Activated effector memory CD4-positive, alpha-beta T cell treated with Interleukin-2 at 50 U/mL for 16 hours (primary cell): ENCODE measurements at places on chromosomes 6 and 20.

GRCh38 chr6:33672808-33673207 is 38.7 kb downstream of the UQCC2 start:
- DNase-seq: no peak

- no peak for DNase-seq
These were observed 63.1 kb downstream of the SLX4IP start for GRCh38 chr20:10498200-10498599.

DNA sequence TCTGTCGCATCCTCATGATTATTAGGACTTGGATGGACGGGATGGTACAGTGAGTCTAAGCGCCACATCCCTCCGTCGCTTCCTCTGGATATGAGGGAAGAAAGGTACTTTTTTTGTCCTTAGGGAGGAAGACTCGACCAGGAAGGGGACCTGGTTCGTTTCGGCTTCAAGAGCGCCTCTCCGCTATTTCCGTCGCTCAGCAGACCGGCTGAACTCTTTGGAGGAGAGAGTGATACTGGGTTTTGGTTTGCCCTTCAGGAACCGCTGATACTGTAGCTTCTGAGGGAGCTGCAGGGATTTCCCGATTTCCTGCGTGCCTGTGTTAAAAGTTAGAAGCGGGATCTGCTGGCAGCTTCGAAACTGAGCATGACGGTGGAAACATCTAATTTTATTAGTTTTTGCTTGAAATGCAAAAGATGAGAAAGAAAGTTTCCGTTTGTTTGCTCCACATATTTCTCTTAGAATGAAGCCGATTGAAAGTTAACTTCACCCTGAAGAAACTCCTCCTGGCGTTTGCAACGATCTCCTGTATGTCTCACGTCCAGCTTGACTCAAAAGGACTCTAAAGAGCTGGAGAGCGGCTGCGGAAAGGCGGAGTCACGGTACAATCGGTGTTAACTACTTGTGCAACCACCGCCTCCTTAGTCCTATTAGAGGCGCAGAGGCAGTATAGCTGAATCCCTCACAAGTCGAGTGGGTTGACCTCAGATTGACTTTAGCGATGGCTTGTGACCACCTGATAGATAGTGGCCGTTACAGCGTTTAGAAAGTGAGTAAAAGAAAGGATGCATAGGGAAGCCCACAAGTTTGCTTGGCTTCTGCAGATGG is 129.4 kb downstream of the TRIM27 start:
- no peak for DNase-seq

GRCh38 chr6:134065706-134066105 is 13.3 kb upstream of the SLC2A12 start:
- DNase-seq: no peak

DNA sequence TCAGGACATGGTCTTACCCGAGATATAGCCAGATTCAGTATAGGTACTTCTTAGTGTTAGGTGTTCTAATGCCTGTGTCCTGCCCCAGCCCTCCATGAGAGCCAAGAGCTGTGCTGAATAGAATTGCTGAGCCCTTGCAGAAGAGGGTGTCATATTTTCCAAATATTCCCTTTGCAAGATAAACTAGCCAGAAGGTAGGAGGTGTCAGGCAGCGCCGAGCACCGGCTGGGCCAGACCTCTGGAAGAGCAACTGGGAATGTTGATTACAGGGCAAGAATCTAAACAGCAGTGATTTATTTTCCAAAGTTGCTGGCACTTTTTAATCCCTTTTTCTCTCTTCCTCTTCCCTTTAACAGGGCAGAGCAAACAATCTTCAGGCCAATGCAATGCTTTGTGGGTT is 37.1 kb upstream of the EZR start:
- DNase-seq: no peak

DNA sequence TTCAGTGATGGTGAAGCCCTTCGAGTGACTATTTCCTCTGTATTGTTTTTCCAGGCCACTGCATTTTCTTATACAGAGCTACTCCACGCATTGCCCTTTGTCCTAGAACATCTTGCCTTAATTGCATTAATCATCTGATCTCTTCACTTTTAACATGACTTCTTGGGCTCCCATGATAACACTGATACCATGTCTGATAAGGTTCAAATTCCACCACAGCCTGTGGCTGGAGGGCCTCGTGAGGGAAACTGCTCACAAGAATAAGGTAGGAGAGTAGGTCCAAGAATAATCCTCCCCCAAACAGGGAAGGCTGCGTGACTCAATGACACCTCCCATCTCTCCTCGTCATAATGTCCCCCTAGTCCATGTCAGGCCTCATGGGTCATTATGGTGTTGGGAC is 165.5 kb upstream of the ECI2 start:
- DNase-seq: no peak

GRCh38 chr6:99530627-99531026 is 15.4 kb upstream of the USP45 start:
- DNase-seq: no peak

DNA sequence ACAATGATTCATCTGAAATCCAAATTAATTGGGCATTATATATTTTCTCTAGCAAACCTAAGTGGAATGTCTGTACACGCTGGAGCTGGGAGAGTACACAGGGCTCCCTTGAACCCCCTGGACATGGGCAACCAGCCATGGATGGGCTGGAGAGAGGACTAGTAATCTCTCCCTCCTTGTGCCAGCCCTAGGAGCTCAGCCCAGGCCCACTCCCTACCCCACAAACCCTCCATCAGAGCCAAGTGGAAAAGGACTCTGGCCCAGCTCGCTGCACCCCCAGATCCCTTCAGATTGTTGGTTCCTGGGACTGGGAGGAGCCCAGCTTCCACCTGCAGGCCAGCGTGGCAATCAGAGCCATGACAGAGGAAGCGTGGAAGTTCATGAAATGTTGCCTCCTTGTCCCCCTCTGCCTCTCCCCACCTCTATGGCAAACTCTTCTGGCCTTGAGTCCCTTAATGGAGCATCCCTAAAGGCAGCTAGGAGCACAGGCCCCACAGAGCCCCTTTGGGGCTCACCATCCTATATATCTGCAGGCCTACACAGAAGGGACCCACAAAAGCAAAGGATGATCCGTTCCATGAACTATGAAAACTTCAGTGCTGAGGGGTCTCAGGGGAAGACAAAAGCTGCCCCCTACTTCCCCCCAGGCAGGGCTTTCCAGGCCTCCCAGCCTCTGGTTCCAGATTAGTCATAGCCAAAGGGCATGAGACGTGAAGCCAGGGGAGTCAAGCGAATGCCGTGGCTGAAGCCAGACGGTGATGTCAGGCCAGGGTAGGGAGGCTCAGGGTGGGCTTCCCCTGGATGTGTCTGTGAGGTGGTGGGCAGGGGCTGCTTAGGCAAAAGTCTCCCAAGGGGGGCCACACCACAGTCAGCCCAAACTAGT is 126.4 kb upstream of the MAFB start:
- no peak for DNase-seq

DNA sequence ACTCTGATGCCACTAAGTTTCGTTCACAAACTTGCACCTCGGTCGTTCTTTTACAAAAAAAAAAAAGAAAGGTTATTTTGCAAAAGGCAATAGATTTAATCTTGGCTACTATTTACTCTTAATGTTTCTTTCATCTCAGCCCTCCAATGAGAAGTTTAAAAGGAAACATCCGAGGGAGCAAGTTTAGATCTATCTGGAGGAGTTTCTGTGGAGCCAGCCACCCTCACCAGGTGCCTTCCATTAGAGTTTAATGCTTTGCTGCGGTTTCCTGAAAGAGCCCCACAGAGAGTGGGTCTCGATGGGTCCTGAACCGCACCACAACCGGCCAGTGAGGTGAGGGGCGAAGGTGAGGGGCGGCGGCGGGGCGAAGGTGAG is 632 bp downstream of the PRKN start:
- peak; percentile 2 for DNase-seq

DNA sequence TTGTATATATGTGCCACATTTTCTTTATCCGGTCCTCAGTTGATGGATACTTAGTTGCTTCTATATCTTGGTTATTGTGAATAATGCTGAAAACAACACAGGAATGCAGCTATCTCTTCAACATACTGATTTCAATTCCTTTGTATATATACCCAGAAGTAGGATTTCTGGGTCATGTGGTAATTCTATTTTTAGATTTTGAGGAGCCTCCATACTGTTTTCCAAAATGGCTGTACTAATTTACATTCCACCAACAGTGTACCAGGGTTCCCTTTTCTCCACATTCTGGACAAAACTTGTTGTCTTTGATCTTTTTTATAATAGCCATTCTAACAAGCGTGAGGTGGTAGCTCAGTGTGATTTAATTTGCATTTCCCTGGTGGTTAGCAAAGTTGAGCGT is 1.6 kb downstream of the SIRT5 start:
- no peak for DNase-seq

- no peak for DNase-seq
These were observed 2.7 kb downstream of the TEAD3 start for GRCh38 chr6:35494161-35494563.
